Activated naive CD8-positive, alpha-beta T cell treated with anti-CD3 and anti-CD28 coated beads for 36 hours (primary cell): ENCODE measurements at places on chromosomes 7 and 10.

DNA sequence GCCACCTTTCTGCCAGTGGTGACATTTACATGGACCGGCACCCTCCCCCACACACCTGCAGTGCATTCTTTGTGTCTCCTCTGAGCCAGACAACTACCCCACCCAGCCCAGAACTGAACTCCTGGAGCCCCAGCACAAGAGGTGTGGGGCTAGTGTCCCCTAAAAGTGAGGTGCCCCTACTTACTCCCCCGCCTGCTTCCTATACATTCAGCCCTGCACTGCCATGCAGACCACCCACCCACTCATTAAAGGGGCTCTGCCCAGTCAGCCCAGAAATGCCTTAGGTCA, 1.9 kb downstream of the SAP25 start:
- H3K27me3 ChIP-seq: no peaks in the 10 kb centered on the region
- peak overlapping the region; percentile 38 for H3K27ac ChIP-seq

- H3K4me3 ChIP-seq: no peak overlapping the region
- no peak overlapping the region for H3K27ac ChIP-seq
- no peak for DNase-seq
- no peaks in the 10 kb centered on the region for H3K4me1 ChIP-seq
- no peaks in the 10 kb centered on the region for H3K27me3 ChIP-seq
Observed at GRCh38 chr7:157980774-157981173, 606.8 kb downstream of the PTPRN2 start.

DNA sequence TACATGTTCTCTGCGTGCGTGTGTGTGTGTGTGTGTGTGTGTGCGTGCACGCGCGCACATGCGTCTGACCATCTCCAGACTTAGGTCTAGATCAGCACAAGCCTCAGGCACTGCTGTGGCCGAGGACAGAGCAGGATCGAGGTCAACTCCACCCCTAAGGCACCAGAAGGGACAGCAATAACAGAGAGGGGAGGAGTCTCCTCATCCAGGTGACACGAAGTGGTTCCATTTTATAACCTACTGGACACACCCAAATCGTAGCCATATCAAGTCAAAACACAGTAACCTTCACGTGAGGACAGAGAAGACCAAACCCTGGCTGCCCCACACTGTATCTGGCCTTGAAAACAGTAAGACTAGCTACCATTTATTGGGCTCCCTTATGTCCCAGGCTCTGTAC, 224.1 kb downstream of the FGFR2 start:
- H3K4me1 ChIP-seq: no peaks in the 10 kb centered on the region
- H3K27me3 ChIP-seq: no peaks in the 10 kb centered on the region
- H3K36me3 ChIP-seq: no peaks in the 10 kb centered on the region
- H3K27ac ChIP-seq: no peak overlapping the region

- DNase-seq: no peak
- H3K4me1 ChIP-seq: no peaks in the 10 kb centered on the region
- H3K27me3 ChIP-seq: no peaks in the 10 kb centered on the region
- H3K36me3 ChIP-seq: no peaks in the 10 kb centered on the region
Observed at GRCh38 chr7:120680985-120681384, 177.0 kb downstream of the TSPAN12 start.

GRCh38 chr7:35015346-35015859, 21.9 kb downstream of the DPY19L1 start:
- H3K36me3 ChIP-seq: peaks cover 7% of the 10 kb centered on the region
- DNase-seq: no peak
- H3K4me3 ChIP-seq: no peak overlapping the region
- no peak overlapping the region for H3K27ac ChIP-seq

- H3K4me3 ChIP-seq: no peak overlapping the region
- H3K4me1 ChIP-seq: peaks cover 4% of the 10 kb centered on the region
- H3K27me3 ChIP-seq: no peaks in the 10 kb centered on the region
- peaks cover 3% of the 10 kb centered on the region for H3K36me3 ChIP-seq
Observed at GRCh38 chr10:12617191-12618175, 268.1 kb downstream of the CAMK1D start.

DNA sequence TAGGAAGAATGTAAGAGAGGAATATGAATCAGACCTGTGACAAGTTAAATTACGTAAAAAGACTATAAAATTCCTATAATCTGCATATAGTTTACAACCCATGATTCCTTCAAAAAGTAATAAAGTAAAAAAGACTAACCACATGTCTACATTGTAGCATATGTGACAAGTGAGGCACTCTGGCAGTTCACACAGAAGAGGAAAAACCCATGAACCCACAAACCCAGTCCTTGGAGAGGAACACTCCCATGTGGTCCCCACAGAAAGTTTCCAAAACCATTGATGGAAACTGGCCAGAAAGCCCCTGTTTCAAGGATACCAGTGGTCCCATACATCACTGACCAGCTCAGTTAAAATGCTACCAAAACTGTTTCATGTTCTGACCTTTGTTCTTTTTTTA, 15.7 kb downstream of the KDM7A start:
- peak overlapping the region; percentile 73 for H3K27ac ChIP-seq
- H3K36me3 ChIP-seq: peaks cover 10% of the 10 kb centered on the region
- peaks cover 76% of the 10 kb centered on the region for H3K4me1 ChIP-seq
- H3K27me3 ChIP-seq: no peaks in the 10 kb centered on the region
- no peak overlapping the region for H3K4me3 ChIP-seq
- peak; percentile 15 for DNase-seq

- DNase-seq: no peak
- H3K36me3 ChIP-seq: peaks cover 20% of the 10 kb centered on the region
- peaks cover 24% of the 10 kb centered on the region for H3K4me1 ChIP-seq
- H3K4me3 ChIP-seq: no peak overlapping the region
- peaks cover 11% of the 10 kb centered on the region for H3K27me3 ChIP-seq
Observed at GRCh38 chr7:149494738-149495368, 2.8 kb downstream of the ZNF746 start.

- no peak overlapping the region for H3K4me3 ChIP-seq
- H3K36me3 ChIP-seq: peaks cover 26% of the 10 kb centered on the region
- no peaks in the 10 kb centered on the region for H3K27me3 ChIP-seq
- peak overlapping the region; percentile 42 for H3K27ac ChIP-seq
Observed at GRCh38 chr7:130988443-130988842, 254.4 kb upstream of the KLF14 start.

DNA sequence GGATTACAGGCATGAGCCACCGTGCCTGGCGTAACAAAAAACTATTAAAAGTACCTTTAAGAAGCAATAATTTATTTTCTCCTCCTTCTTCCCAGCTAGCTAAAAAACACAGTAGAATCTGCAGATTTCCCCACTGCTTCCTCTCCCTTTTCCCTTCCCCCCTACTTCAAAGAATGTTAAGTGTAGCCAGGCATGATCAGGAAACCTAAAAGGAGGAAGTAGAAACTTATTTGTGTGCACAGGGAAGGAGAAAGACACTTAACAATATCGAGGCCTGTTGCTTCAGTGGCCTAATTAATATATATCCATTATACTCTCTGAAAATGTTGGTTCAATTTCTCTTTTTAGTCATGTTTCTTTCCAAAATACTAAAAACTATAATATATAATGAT, 127.7 kb downstream of the NRBF2 start:
- no peak for DNase-seq
- peak overlapping the region; percentile 51 for H3K4me3 ChIP-seq
- peaks cover 42% of the 10 kb centered on the region for H3K36me3 ChIP-seq
- H3K27ac ChIP-seq: peak overlapping the region; percentile 83

DNA sequence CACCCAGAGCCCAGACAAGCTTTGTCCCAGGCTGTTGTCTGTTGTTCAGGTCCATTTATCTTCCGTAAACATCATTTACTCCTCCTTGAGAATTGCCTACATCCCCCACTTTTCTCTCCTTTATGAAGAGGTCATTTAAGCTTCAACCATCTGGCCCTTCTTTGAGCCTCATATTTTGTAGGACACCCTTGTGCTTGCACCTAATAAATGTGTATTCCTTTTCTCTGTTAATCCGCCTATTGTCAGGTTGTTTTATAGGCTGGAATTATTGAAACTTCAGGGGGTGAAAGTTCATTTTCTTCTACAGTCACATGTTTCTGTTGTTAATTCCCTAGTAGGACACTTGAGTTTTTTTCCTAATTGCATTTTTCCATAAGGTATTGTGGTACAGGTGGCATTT, 19.6 kb upstream of the CTTNBP2 start:
- H3K27ac ChIP-seq: no peak overlapping the region
- H3K36me3 ChIP-seq: no peaks in the 10 kb centered on the region
- no peak overlapping the region for H3K4me3 ChIP-seq
- H3K27me3 ChIP-seq: peaks cover 5% of the 10 kb centered on the region
- H3K4me1 ChIP-seq: no peaks in the 10 kb centered on the region
- no peak for DNase-seq

- no peaks in the 10 kb centered on the region for H3K4me1 ChIP-seq
- no peak overlapping the region for H3K4me3 ChIP-seq
- no peaks in the 10 kb centered on the region for H3K36me3 ChIP-seq
- no peak overlapping the region for H3K27ac ChIP-seq
Observed at GRCh38 chr7:103593691-103594090, 147.7 kb upstream of the SLC26A5 start.

DNA sequence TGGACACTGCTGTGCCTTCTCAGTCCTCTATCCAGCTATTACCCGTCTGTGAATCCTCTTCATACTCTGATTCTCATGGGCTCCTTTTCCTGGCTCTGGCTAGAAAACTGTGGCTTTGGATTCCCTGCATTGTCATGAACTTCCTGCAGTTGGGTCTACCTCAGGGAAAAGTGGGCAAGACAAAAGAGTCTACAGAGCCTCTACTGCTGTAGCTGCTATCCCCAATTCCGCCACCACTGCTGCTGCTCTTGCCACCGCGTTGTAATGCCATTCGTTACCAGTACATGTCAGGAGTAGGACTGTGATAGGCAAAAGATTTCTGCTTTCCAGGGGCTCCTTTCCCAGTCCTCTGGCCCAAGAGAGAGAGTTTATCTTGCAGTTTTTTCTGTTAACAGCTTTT, 23.9 kb upstream of the PPP1R17 start:
- no peak overlapping the region for H3K4me3 ChIP-seq
- DNase-seq: no peak
- no peaks in the 10 kb centered on the region for H3K36me3 ChIP-seq
- no peaks in the 10 kb centered on the region for H3K4me1 ChIP-seq

- H3K27ac ChIP-seq: no peak overlapping the region
- peaks cover 26% of the 10 kb centered on the region for H3K4me1 ChIP-seq
- no peak for DNase-seq
- no peak overlapping the region for H3K4me3 ChIP-seq
- H3K27me3 ChIP-seq: peaks cover 7% of the 10 kb centered on the region
Observed at GRCh38 chr10:5683065-5683464, 1.6 kb upstream of the TASOR2 start.

GRCh38 chr7:7565746-7566650, 686 bp upstream of the MIOS start:
- peaks cover 30% of the 10 kb centered on the region for H3K36me3 ChIP-seq
- no peak overlapping the region for H3K4me3 ChIP-seq
- H3K27ac ChIP-seq: no peak overlapping the region
- no peak for DNase-seq

GRCh38 chr10:73205081-73205480, 37.2 kb downstream of the FAM149B1 start:
- no peak for DNase-seq
- H3K27me3 ChIP-seq: no peaks in the 10 kb centered on the region
- H3K36me3 ChIP-seq: peaks cover 14% of the 10 kb centered on the region
- H3K27ac ChIP-seq: no peak overlapping the region
- no peaks in the 10 kb centered on the region for H3K4me1 ChIP-seq

GRCh38 chr7:99539213-99539811, 12.6 kb downstream of the FAM200A start:
- no peaks in the 10 kb centered on the region for H3K4me1 ChIP-seq
- no peaks in the 10 kb centered on the region for H3K27me3 ChIP-seq
- peaks cover 16% of the 10 kb centered on the region for H3K36me3 ChIP-seq
- no peak for DNase-seq
- no peak overlapping the region for H3K4me3 ChIP-seq
- H3K27ac ChIP-seq: no peak overlapping the region

GRCh38 chr10:104380336-104380735, 26.7 kb downstream of the CFAP58 start:
- no peaks in the 10 kb centered on the region for H3K36me3 ChIP-seq
- H3K4me3 ChIP-seq: no peak overlapping the region
- no peaks in the 10 kb centered on the region for H3K4me1 ChIP-seq
- peaks cover 13% of the 10 kb centered on the region for H3K27me3 ChIP-seq
